ENCODE measurements at places on chromosomes 6 and 20.
A peak's percentile ranks its signal among the peaks of the same experiment; 100 is the strongest.

- H3K4me1 ChIP-seq, result peaks cover 79% of the 10 kb centered on the region
- H3K36me3 ChIP-seq, result peaks cover 7% of the 10 kb centered on the region
- peak overlapping the region; percentile 40 for H3K4me3 ChIP-seq
- no peak for DNase-seq
- H3K27me3 ChIP-seq, result no peaks in the 10 kb centered on the region
Measured at GRCh38 chr6:156957931-156958547, 180.9 kb downstream of the ARID1B start.

DNA sequence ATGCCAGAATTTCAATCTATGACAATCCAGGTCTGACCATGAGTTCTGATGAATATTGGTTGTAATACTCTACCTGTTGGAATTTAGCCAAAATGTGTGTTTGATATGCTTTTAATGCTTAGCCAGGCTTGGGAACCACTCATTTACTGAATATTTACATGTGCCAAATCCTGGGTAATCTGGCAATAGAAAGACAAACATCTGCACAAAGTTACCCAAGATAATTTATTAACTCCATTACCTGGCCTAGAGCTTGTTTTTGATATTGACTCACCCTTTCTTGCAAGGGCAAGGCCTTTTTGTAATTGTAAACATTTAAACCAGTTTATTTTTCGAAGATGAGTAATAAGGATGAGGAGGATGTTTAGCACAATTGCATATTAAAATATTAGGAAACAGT lies 13.5 kb upstream of the CD2AP start:
- H3K4me3 ChIP-seq, result no peak overlapping the region
- no peaks in the 10 kb centered on the region for H3K4me1 ChIP-seq

GRCh38 chr20:40472905-40473304 lies 216.1 kb downstream of the MAFB start:
- no peak for DNase-seq
- H3K27me3 ChIP-seq, result peaks cover 15% of the 10 kb centered on the region
- no peak overlapping the region for H3K4me3 ChIP-seq
- H3K36me3 ChIP-seq, result no peaks in the 10 kb centered on the region
- H3K27ac ChIP-seq, result no peak overlapping the region

DNA sequence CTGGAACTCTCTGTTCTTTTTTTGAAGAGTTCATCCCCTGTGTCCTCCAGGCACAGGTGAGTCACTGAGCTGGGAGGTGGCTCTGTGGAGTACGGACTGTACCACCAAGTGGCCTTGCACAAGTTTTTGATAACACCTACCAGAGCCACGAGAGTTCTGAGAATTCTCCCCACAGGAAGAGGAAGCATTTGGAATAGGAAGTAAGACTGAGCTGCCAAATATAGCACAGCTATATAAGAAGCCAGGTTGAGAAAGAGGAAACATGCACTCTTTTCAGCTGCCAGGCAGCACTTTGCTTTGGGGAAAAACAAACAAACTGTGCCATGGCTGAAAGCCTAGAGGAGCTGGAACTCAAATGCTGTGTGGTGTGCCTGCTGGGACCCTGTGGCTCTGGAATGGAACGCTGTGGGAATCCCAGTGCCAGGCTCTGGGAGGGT lies 70.8 kb upstream of the RIPOR2 start:
- peak overlapping the region; percentile 40 for H3K4me3 ChIP-seq
- no peaks in the 10 kb centered on the region for H3K27me3 ChIP-seq
- no peak for DNase-seq
- peaks cover 83% of the 10 kb centered on the region for H3K4me1 ChIP-seq

DNA sequence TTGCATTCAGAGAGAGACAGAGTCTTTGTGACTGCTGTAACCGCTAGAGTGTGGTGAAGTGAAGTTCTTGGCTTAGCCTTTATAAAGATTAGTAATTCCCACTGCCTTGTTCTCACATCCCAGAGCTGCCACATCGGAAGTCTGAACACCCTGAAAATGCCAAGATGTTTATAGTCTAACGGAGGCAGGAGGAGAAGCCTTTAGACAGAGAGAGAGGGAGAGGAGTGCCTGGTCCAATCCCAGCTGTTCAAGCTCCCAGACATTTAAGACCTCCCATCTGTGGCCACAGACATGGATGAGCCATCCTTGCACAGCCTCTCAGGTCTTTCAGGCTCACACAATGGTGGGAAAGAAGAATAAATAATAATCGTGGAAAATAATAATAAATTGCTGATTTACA lies 1422.8 kb upstream of the EYS start:
- no peak overlapping the region for H3K27ac ChIP-seq
- H3K36me3 ChIP-seq, result no peaks in the 10 kb centered on the region
- H3K4me3 ChIP-seq, result no peak overlapping the region
- no peaks in the 10 kb centered on the region for H3K4me1 ChIP-seq

- H3K36me3 ChIP-seq, result no peaks in the 10 kb centered on the region
- no peak for DNase-seq
- no peak overlapping the region for H3K4me3 ChIP-seq
- no peaks in the 10 kb centered on the region for H3K27me3 ChIP-seq
- H3K27ac ChIP-seq, result no peak overlapping the region
- H3K4me1 ChIP-seq, result no peaks in the 10 kb centered on the region
Measured at GRCh38 chr6:123925842-123926399, 122.3 kb downstream of the NKAIN2 start.

- no peak for DNase-seq
- no peak overlapping the region for H3K27ac ChIP-seq
- no peak overlapping the region for H3K4me3 ChIP-seq
- H3K36me3 ChIP-seq, result peaks cover 31% of the 10 kb centered on the region
- H3K27me3 ChIP-seq, result no peaks in the 10 kb centered on the region
Measured at GRCh38 chr20:38452880-38453624, 17.9 kb upstream of the SNHG17 start.

GRCh38 chr6:149190224-149190831 lies 127.2 kb upstream of the TAB2 start:
- DNase-seq, result peak; percentile 72
- peak overlapping the region; percentile 58 for H3K27ac ChIP-seq
- peaks cover 25% of the 10 kb centered on the region for H3K4me1 ChIP-seq
- H3K4me3 ChIP-seq, result no peak overlapping the region
- no peaks in the 10 kb centered on the region for H3K27me3 ChIP-seq
